GM12878 (cell line): ENCODE measurements at places on chromosomes 12 and 14. TPM values are rescaled to one million over a fixed set of nuclear protein-coding genes. Genes with fewer than 3 reads are reported as not detected.

DNA sequence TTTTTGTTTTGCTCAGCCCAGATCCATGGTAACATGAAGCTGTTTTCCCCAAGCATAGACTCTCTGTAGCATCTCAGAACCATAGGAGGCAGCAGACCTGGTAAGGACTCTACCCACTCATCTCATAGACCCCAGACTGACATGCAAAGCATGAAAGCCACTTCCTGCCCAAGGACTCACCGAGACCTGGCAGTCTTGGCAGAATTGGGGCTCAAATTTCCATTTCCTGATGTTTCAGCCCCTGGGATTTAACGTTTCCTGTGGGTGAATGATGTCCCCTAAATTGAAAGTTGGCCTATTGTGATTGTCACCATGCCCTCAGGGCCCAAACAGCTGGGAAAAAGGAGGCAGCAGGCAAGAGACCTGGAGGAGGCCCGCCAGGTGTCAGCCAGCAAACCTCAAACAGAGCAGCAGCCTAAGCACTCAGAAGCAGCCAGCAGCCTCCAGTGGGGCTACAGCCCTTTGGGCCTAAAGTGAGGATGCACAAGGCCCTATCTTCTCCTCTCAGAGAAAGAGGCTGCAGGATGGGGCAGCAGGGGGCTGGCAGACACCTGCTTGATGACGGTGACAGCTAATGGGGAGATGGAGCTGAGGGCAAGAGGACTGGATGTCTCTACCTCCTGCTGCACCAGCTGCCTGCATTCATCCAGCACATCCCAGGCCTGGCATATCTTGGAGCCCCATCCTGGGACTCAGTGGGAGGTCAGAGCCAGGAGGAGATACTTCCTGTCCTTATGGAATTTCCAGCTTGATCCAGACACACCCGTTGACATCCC lies 8.5 kb downstream of the KRT85 start:
- peak; percentile 34 for DNase-seq
- H3K4me1 ChIP-seq: peaks cover 12% of the 10 kb centered on the region
- H3K27ac ChIP-seq: no peak overlapping the region
- H3K27me3 ChIP-seq: no peaks in the 10 kb centered on the region
- H3K36me3 ChIP-seq: no peaks in the 10 kb centered on the region

GRCh38 chr12:19131025-19131444 lies 1.5 kb downstream of the PLEKHA5 start:
- peaks cover 4% of the 10 kb centered on the region for H3K27me3 ChIP-seq
- DNase-seq: no peak
- no peak overlapping the region for H3K4me3 ChIP-seq
- no peaks in the 10 kb centered on the region for H3K36me3 ChIP-seq
- no peak overlapping the region for H3K27ac ChIP-seq

- H3K36me3 ChIP-seq: no peaks in the 10 kb centered on the region
- H3K4me1 ChIP-seq: peaks cover 35% of the 10 kb centered on the region
- no peak overlapping the region; the same call in 1 of the 2 replicates for H3K4me3 ChIP-seq
- DNase-seq: no peak
- peaks cover 44% of the 10 kb centered on the region for H3K27me3 ChIP-seq
These were observed 536 bp upstream of the WNT1 start for GRCh38 chr12:48977290-48978281.

DNA sequence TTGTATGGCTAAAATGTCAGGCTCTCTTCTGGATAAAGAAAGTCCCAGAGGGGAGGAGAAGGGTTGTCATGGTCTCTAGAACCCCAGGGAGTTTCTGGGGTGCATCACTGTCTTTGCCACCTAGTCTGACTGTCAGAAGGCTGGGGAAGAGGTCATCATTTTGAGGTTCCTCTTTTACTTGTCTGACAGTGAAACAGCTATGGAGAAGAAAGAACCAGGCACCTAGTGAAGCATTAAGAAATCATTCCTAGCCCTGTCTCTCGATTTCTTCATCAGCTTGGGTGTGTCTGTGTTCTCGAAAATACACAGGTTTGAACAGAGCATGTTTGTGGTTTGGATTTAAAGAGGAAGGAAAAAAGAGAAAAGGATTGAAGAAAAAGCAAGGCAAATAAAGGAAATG lies 158.7 kb upstream of the LRIG3 start:
- no peak overlapping the region for H3K4me3 ChIP-seq
- DNase-seq: no peak
- no peaks in the 10 kb centered on the region for H3K4me1 ChIP-seq
- H3K27me3 ChIP-seq: no peaks in the 10 kb centered on the region
- no peak overlapping the region for H3K27ac ChIP-seq

DNA sequence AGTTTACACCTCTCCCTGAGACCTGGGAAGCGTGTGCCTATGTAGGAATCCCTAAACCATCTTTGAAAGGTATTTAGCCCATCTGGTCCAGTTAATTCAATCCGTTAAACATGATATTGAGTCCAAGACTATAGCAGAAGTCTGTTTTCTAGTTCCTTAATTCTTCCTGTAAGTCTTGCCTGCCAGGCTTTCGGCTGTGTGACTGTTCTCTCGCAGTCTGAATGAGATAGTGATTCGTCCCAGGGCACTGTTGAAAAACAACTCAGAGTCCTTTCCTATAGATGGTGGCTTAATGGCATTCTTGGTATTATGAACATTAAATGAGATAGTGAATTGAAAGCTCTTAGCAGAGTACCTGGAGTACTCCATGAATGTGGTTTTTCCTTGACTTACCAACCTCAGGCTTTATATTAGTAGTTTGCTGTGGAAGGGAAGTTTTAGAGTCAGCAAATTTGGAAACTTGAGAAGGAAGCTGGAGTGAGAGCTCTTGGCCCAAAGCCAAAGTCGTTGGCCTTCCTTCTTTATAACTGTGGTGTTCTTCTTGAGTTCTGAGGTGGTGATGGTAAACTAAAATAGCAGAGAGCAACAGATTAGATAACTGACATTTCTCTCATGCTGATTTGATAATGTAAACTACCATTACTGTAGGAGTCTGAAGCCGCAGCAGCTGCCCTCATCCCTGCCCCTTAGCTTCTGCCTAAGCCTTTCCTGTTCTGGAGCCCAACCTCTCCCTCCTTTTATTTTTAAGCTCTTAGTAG lies 76.5 kb downstream of the TGFB3 start:
- no peaks in the 10 kb centered on the region for H3K27me3 ChIP-seq
- H3K27ac ChIP-seq: no peak overlapping the region
- H3K36me3 ChIP-seq: no peaks in the 10 kb centered on the region; the same call in 1 of the 2 replicates
- no peaks in the 10 kb centered on the region for H3K4me1 ChIP-seq
- DNase-seq: no peak

KLRB1 gene
- total RNA-seq: not detected in 2 replicates

DNA sequence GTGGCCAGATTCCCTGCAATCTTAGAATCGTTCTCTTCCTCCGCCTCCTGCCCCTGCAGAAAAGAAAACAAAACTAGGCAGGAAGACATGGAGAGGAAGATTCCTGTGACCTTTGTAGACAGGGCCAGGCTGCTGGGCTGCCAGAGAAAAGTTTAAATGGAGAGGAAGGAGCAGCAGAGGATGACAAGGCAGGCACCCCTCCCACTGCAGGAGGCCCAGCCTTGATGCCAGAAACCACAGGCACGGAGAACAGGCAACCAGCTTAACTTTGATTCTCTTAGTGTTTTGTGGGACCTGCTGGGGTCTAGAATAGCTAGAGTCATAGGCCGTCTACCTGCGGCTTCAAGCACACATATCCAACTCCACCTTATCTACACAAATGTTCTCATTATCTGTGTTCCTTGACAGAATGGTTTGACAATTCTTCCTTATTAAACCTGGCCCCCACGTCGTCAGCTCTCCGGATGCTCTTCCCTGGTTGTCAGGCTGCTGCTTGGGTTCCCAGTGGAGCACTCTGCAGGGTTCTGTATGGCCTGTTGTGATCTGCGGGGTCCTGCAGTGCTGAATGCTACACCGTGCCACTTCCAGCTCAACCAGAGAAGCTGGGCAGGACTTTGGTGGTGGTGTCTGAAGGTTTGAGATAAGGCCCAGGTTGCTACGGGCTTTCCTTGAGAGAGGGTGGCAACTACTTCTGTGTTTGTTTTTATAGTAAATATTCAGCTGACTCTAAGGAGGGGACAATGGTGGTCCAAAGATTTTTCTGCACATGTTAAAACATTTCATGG lies 609.5 kb downstream of the AACS start:
- H3K27ac ChIP-seq: no peak overlapping the region
- no peak for DNase-seq
- no peak overlapping the region for H3K4me3 ChIP-seq
- no peaks in the 10 kb centered on the region for H3K36me3 ChIP-seq
- H3K27me3 ChIP-seq: no peaks in the 10 kb centered on the region
- no peaks in the 10 kb centered on the region for H3K4me1 ChIP-seq

- no peaks in the 10 kb centered on the region for H3K36me3 ChIP-seq
- no peak overlapping the region for H3K4me3 ChIP-seq
- H3K27ac ChIP-seq: no peak overlapping the region
- no peak for DNase-seq
- H3K4me1 ChIP-seq: no peaks in the 10 kb centered on the region
These were observed 606 bp downstream of the PRIMA1 start for GRCh38 chr14:93787465-93788292.

TBC1D30 gene
- total RNA-seq: 15.8 and 16.1 TPM in 2 replicates

DNA sequence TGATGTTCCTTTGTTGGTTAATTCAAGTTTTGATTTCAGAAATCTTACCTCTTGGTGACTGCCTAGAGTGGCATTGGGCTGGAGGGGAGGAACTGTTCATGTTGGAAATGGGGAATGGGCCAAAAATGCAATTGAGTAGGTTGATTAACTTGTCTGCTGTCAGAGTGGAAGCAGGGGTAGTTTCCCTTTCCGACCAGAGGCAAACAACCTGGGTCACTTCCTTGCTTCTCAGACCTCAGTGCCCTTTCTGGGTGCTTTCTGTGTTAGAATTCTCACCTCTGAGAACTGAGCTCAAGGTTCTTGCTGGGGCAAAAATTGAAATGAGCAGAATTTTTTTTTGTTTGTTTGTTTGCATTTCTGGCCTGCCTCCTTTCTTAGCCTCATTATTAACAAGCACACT lies 2.3 kb upstream of the M6PR start:
- H3K36me3 ChIP-seq: no peaks in the 10 kb centered on the region
- H3K4me3 ChIP-seq: no peak overlapping the region
- H3K27me3 ChIP-seq: no peaks in the 10 kb centered on the region
- no peak overlapping the region for H3K27ac ChIP-seq
- DNase-seq: no peak

DNA sequence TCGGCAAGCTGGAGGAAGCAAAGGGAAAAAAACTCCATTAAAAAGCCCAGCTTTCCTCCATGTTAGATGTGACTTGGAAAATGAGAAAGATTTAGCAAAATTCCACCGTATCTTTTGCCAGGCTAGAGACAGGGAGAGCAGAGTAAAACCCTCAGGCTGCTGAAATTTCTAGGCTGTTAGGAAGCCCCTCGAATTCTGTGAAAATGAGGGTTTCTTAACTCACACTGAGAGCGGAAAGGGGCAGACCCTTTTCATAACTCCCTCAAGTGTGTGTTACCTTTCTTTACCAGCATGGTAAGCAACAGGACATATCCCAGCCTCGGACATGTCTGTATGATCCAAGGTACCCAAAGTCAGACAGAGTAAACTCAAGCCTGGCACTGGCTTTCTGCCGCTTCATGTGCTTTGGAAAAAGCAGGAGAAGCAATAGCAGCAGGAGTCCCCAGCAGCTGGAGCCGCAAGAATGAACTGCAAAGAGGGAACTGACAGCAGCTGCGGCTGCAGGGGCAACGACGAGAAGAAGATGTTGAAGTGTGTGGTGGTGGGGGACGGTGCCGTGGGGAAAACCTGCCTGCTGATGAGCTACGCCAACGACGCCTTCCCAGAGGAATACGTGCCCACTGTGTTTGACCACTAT lies at the start of gene RHOJ:
RHOJ (plus strand) TSS at position 37 of the 637 bp plus-strand sequence; CDS start at position 464, 427 bp downstream.
- no peaks in the 10 kb centered on the region for H3K4me1 ChIP-seq
- H3K4me3 ChIP-seq: no peak within 1 kb of the TSS
- H3K27me3 ChIP-seq: no peaks in the 10 kb centered on the region; the same call in 1 of the 2 replicates

- H3K27me3 ChIP-seq: no peaks in the 10 kb centered on the region
- no peak overlapping the region for H3K4me3 ChIP-seq
- no peaks in the 10 kb centered on the region for H3K36me3 ChIP-seq
- H3K27ac ChIP-seq: no peak overlapping the region
These were observed 116.4 kb downstream of the PRICKLE1 start for GRCh38 chr12:42473130-42473529.

RFX4 gene
- not detected in 2 replicates for total RNA-seq

CRIP1 gene
- 177 and 188 TPM in 2 replicates for total RNA-seq

RD3L gene
- total RNA-seq: not detected in 2 replicates

GRCh38 chr12:39752482-39753137 lies 133.0 kb upstream of the ABCD2 start:
- H3K36me3 ChIP-seq: no peaks in the 10 kb centered on the region
- H3K4me1 ChIP-seq: no peaks in the 10 kb centered on the region
- H3K27me3 ChIP-seq: no peaks in the 10 kb centered on the region

- no peak for DNase-seq
- peaks cover 5% of the 10 kb centered on the region for H3K4me1 ChIP-seq
- H3K27me3 ChIP-seq: no peaks in the 10 kb centered on the region
- no peak overlapping the region for H3K4me3 ChIP-seq
- H3K36me3 ChIP-seq: no peaks in the 10 kb centered on the region
- H3K27ac ChIP-seq: no peak overlapping the region
These were observed 21.4 kb downstream of the PACS2 start for GRCh38 chr14:105335735-105336476.
